ENCODE measurements at places on chromosomes 16 and 17.

GRCh38 chr17:74937064-74938051, 1.7 kb downstream of the OTOP3 start:
- no peak for DNase-seq

GRCh38 chr16:14050291-14051027, 20.7 kb upstream of the MRTFB start:
- DNase-seq, result no peak

DNA sequence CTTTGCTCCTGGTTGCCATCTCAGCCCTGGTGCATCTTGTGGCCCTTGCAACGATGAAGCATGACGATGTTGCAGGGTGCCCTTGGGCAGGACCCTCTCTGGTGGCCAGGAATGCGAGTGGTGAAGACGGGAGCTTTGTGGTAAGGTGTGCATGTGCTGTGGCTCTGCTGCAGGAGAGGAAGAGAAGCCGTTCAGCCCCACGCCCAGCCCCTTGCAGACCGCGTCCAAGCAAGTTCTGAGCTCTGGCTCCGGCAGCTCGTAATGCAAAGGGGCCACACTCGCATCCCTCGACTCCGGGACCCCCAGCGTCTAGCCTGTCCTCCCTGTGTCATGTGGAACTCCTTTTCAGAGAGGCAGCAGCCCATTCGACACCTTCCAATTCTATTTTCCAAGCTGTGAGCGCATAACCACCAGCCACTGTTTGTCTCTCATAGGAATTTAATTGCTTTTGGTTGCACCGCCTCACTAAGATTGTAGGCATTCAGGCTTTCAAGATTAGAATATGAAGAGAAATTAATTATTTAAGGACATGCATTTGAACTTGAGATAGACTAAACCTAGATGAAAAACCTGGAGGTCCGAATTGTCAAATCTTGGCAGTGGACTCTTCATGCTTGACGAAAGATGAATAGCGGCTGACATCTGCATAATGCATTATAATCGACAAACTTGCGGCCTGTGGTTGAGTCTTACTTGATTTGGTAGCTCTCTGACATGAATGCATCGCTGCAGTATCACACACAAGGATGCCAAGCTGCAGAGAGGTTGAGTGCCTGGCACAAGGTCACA, 21.1 kb upstream of the KCNG4 start:
- no peak for DNase-seq

- DNase-seq, result no peak
Measured at GRCh38 chr17:66667090-66667489, 167.8 kb upstream of the CACNG5 start.

DNA sequence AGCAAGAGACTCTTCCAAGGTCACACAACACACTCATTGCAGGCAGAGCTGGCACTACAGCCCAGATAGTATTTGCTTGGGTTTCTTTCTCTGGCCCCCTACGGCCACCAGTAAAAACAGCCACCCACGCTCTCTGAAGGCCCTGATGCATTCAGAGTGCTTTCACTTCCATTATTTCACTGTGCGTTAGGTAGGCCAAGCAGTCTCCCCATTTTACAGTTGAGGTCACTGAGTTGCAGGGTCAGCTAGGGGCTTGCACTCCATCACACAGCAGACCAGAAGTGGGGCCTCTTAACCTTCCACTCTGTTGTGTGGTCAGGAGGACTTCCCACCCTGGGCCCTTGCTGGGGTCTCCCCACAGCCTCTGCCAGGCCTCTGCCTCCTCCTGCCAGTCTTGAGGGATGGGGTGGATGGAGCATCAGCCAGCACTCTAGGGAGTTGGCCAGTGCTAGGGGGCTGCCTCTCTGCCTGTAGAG, 2.5 kb downstream of the TBX21 start:
- no peak for DNase-seq

DNA sequence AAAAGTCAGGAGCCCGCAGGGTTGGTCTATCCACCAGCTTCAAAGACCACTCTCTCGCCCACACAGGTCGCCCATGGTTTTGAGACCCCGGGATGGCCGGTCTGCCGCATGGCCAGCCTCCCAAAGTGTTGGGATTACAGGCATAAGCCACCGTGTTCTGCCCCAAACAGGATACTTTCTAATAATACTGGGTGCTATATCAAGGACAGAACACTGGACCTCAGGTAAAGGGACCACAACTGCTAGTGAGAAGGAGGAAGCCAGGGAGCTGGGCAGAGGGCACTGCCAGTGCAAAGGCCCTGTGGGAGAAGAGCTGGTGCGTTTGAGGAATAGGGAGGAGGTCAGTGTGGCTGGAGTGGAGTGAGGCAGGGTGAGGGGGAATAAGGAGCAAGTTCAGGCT, 34.1 kb downstream of the IL21R start:
- DNase-seq, result no peak

GRCh38 chr17:44416558-44417289, 27.3 kb upstream of the ITGA2B start:
- DNase-seq, result no peak

GRCh38 chr17:72691586-72691985, 400.9 kb downstream of the SLC39A11 start:
- DNase-seq, result no peak

DNA sequence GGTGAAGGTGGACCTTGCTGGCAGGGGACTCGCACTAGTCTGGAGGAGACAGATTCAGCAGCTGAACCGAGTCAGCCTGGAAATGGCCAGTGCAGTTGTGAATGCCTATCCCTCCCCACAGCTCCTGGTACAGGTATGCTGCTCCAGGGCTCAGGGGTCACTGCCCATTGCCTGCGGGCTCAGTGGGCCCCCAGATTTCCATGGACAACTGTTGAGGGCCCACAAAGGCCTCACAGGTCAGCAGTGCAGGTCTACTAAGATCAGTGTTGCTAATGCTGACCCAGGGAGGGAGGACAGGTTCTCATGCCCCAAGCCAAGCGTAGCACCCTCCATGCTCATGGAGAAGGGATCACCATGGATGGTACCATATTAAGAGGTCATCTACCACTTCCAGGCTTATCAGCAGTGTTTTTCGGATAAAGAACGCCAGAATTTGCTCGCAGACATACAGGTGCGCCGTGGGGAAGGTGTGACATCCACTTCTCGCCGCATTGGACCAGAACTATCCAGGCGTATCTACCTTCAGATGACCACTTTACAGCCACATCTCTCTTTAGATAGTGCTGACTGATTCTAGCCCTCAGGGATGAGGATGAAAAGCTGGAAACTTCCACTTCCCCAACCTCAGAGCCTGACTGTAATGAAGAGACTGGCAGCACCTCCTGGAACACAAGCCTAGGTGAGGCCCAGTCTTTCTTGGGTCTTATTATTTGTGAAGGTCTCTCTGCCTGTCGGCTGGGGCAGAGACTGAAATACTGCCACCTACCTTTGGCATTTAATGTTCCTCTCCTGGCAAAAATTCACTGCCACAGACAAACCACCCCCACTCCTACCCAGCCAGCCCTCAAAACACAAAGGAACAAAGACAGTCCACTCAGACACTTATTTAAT, 7.6 kb downstream of the EME1 start:
- no peak for DNase-seq

GRCh38 chr16:85585711-85586110, 27.4 kb upstream of the GSE1 start:
- no peak for DNase-seq

GRCh38 chr17:9080296-9080914, 59.1 kb downstream of the NTN1 start:
- no peak for DNase-seq
